CD14-positive monocyte (primary cell): ENCODE measurements at places on chromosomes 12 and 14.

DNA sequence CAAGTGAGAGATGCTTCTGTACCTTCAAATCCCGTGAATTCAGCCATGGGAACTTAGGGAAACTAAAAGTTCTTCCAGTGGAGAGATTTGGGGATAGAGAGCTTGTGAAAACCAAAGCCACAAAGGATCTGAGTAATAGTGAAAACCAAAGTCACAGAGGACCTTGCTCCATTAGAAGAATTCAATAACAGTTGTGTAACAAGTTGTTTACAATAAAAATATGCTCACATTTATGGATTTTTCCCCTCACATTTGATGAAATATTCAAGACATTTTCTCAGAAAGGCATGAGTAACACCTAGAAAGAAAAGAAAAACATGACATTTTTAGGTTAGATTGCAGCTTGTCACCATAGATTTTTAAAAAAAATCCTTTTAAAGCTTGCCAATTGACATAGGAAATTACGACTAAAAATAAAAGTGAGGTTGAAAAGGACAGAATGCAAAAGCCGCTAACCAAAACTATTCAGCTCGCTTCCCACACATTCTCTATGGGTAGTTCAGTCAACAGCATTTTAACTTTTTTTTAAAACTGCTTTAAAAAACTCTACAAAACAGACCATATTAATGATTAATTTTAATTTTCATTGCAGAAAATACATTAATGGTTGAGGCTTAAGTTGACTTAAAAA lies 113.2 kb downstream of the CAND1 start:
- no peak for DNase-seq

DNA sequence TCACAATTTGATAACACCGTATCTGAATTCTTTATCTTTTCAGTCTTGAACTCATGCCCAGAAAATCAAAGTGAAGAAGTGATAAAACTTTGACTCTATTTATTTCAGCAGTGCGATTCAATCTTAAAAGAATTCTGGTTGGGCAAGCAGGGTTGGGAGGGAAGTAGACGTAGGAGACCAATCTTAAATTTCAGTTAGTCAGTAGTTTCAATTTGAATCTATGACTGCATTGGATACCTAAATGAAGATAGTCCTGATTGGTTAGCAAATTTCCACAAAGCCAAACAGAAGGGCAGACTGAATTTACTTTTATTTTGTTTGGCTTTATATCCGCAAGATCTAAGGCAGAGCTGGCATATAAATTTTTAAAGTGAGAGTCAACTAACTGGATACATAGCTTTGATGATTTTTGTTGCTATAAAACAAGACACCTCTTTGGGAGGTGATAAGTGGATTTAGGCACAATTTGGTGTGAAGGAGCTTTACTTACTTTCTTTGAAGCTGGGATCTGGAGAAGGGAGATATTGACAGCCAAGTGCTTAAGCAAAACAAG lies 2.6 kb downstream of the ACSS3 start:
- DNase-seq = no peak

DNA sequence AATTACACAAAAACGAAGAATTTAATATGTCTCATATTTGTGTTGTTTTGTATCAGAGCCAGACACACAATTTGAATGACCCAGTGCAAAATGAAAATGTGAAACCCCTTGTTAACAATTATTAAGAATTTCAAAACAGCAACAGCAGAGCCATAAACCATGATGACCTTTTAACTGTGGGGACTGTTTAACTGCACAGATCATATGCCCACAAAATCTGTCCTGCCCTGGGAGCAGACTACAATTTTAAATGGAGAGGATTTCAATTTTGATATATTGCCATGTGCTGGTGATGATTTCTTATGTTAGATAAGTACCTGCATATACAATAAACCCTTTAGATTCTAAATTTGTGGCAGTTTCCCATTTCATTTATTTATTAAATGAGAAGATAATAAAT lies 455.5 kb upstream of the MGAT4C start:
- no peak for DNase-seq

- DNase-seq = no peak
Measured at GRCh38 chr12:77521508-77522115, 309.1 kb upstream of the NAV3 start.

DNA sequence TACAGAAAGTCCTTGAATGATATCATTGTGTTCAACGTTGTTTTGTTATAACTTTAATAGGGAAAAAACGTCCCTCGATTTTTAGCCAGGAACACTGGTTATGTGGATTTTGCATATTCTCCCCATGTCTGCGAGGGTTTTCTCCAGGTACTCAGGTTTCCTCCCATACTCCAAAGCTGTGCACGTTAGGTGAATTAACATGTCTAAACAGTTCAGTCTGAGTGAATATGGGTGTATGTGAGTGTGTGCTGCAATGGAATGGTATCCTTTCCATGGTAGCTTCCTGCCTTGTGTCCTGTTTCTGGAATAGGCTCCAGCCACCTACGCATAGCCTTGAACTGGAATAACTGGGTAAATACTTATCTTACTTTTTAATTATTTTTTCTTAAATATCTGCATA lies 810.8 kb upstream of the ATXN7L3B start:
- DNase-seq = no peak

DNA sequence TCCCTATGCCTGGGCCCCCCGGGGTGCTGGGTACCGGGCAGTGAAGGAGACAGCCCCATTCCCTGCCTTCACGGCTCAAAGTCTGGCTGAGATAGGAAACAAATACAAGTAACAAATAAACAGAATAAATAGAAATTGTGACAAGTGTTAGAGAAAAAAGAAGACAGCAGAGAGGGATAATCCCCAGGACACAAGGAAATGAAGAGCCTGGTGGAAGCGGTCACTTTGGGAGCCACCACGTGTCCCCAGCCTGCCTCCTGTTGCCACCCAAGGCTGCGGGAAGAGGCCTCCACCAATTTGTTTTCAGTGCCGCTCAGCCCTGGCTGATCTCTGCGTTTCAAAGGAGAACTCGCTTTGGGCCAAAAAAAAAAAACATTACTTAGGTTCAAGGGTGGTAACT lies 31.2 kb downstream of the RBM19 start:
- no peak for DNase-seq

DNA sequence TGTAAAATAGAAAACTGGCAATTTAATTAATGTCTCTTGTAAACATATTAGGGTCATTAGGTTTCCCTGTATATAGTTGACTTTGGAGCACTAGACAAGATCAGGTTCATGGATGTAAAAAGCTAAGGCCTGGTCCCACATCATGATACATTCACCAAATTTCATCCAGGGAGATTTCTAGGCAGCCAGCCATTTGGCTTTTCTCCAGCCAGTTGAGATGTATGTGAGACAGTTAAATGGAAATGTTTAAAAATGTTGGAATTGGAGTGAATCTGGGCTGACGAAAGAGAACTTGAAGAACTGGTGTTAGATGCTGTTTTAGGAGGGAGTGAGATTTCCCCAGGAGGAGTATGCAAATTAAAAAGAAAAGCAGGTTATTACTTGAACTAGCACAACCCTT lies 41.8 kb upstream of the CLEC14A start:
- no peak for DNase-seq
